ENCODE measurements at places on chromosomes 6 and 20. TPM values are rescaled to one million over a fixed set of nuclear protein-coding genes. Genes with fewer than 3 reads are reported as not detected.

Gene BPIFB1
- 0.08 TPM for total RNA-seq

Gene LRFN2
- not detected for total RNA-seq

Gene CLPSL1
- total RNA-seq = not detected

Gene STMND1
- not detected for total RNA-seq

Gene POLR1C
- 47.4 TPM for total RNA-seq

Gene C6orf136
- total RNA-seq = 9.9 TPM

Gene CRISP2
- total RNA-seq = not detected

Gene DXO
- total RNA-seq = 11.4 TPM

Gene FKBP1A
- 461 TPM for total RNA-seq

Gene ENPP4
- total RNA-seq = 0.25 TPM

Gene HDGFL1
- total RNA-seq = not detected

Gene UNC5CL
- 0.34 TPM for total RNA-seq

Gene PNPLA1
- not detected for total RNA-seq

Gene ZNF391
- 0.25 TPM for total RNA-seq

Gene ZBTB12
- 3.5 TPM for total RNA-seq

Gene SMLR1
- total RNA-seq = not detected

Gene VARS1
- 47.4 TPM for total RNA-seq

Gene COL10A1
- not detected for total RNA-seq

Gene C4B
- 1.1 TPM for total RNA-seq

Gene SIRPD
- total RNA-seq = not detected

Data from A549 treated with GW870086 at 1 μM for 4 hours (cell line).